HT-29 (cell line): ENCODE measurements at places on chromosomes 5 and 9. TPM values are rescaled to one million over a fixed set of nuclear protein-coding genes. Genes with fewer than 3 reads are reported as not detected.
A peak's percentile ranks its signal among the peaks of the same experiment; 100 is the strongest.

The HRCT1 gene
- 4.1 and 7.7 TPM in 2 replicates for total RNA-seq

- DNase-seq = no peak
Measured at GRCh38 chr5:151141535-151141934, 16.0 kb downstream of the ANXA6 start.

The COL23A1 gene
- total RNA-seq = not detected in 2 replicates

DNA sequence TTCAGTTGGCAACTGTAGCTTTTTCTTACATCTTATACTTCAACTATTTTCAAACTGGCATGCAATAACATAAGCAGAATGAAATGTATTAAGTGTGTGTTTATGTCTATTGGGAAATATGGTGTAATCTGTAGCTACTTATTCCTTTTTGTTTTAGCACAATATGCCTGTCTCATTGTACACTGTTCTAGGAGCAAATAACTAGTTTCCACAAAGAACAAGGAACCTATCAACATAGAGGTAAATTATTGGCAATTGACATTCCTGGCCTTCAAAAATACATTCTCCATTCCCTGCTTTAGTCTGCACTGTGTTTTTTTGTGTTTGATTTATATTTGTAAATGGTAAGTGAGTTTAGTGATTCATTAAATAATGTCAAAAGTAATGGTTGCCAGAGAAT lies 75.7 kb downstream of the FBXL7 start:
- DNase-seq = no peak

GRCh38 chr9:114375386-114376175 lies 12.2 kb downstream of the AKNA start:
- DNase-seq = no peak

- peak; percentile 68 for DNase-seq
Measured at GRCh38 chr9:114869845-114870244, 60.5 kb downstream of the TNFSF8 start.

DNA sequence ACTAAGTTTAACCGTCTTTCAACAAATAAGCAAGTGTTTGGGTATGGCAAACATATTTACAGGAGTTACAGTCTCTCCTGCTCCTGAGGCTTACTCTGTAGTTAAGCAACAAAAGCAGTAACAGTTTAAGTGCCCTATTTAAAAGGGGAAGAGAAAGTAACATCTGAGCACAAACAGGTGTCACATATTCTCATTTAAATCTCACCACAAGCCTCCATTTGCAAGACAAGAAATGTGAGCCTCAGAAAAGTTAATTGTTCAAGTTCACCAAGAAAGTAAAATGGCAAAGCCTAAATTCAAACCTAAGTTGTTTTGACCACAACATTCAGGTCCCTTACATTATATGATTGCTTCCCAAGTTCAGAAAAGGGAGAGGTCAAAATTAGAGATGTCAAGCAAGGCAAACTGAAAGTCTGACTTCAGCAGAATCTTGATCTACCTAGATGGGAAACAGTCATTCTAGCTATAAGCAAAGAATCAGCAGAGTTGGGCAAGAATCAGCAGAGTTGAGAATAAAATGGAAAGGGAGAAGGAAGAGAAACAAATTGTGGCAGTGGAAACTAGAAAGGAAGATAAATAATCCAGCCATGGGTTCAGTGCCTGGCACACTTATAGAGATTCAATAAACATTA lies 93.4 kb downstream of the STRBP start:
- DNase-seq = no peak

DNA sequence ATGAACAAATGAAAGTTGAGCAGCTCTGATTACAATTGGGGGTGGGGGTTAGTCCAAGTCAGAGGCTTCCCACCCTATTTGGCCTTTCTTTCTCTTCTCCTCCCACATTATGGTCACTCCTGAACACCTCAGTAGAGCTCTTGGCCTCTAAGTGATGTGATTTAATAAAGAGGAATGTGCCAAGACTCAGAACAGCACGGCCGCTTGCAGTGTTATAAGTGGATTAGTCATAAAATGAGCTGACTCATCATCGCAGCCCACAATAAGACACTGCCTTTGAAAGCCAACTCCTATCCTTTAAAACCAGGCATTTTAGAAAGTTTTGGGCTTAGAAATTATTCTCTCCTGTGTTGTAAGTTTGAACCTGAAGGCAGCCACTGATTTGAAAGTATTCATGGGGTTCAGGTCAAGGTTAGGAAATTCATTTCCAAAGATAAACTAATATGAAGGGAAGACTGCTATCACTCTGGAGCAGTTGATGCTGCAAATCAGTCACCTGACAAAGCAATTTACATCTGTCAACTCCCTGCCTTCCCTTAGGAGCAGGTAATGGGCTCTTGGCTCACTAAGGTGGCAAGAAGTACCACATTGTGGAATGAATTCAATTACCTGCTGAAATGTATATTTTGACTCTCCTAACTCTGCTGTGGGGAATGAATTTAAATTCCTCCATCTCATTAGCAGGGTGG lies 283.6 kb upstream of the NMUR2 start:
- peak; percentile 15 for DNase-seq

- no peak for DNase-seq
Measured at GRCh38 chr5:12777342-12777741, 873.1 kb upstream of the CTNND2 start.

DNA sequence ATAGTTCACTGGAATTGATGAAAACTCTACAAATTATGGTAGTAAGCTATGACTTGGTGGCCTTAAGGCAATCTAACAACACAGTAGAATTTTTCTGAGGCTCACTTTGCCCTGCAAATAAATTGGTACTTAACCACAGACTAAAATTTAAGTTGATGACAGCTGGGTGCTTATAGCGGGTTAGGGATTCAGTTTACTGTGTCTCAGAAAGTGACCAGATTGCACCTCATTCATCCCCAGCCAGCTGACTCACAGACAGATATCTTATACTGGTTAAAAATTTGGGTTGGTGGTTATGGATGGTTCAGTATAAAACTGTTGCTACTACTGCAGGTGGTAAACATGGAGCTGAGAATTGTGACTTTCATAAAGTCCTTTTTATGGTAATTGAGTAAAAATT lies 2.8 kb downstream of the CKS2 start:
- DNase-seq = peak; percentile 22

DNA sequence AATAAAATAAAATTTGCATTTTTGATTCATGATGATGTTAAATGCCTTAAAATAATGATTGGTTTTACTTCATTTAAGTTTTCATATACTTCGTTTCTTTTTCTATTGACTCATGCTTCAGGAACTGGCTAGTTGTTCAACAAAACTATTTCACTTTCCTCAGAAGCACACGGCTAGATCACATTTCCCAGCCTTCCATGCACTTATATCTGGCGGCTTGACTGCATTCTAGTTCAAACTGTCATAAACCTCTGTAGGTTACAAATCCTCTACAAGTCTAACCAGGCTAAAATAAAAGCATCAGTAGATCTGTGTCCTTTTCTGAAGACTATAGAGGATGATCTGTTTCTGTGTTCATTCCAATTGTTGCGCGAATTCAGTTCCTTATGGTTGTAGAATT lies 46.3 kb upstream of the CNTLN start:
- no peak for DNase-seq

- no peak for DNase-seq
Measured at GRCh38 chr5:64506567-64507263, 900 bp downstream of the RGS7BP start.

DNA sequence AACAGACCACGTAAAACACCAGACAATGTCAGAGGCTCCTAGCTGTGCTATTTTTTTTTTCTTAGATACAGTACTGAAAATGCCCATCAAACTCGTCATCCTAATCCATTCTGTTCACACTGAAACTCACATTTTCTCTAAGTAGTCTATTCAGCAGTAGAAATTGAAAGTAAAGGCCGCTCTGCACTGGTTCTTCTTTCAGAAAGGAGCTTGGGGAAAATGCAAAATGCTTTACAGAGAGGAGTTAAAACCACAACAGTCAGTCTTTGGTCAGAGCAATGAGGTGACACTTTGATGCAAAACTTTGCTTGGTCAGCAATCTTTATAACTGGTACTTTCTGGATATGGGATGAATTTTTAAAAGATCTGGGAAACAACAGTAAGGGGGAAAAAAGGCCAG lies 43.8 kb upstream of the SUSD1 start:
- no peak for DNase-seq

DNA sequence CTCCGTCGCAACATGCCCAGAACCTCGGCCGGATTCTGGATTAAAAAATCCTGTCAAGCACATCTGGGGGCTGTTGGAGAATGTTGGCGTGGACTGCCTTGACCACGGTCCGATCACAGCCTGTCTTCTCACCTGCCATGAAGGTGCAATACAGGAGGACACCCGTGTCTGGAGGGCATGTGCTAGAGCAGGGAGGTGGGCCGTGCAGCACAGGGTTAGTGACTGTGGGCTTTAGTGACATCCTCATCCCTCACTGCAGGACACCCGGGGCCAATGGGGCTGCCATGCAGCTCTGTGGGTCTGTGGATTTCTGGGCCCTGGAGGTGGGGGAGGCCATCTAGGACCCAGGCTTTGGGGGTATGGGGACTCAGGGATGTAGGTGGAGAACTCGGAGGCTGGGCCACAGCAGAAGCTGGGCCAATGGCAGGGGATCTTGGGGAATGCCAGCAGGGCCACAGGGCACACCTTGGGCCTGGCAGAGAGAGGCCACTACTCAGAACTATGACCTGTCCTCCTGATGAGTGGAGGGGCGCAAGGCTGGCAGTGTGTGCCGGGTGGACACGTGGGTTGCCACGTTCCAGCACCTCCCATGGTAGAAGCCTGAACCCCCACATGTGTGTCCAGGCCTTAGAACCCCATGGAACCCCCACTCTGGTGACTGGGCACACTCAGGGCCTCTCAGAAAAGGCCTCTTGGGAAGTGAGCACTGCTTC lies 23.3 kb downstream of the ZDHHC11B start:
- DNase-seq = no peak

GRCh38 chr9:69895185-69895584 lies 74.6 kb downstream of the CFAP95 start:
- DNase-seq = no peak

The DIRAS2 gene
- not detected in 2 replicates for total RNA-seq

- DNase-seq = no peak
Measured at GRCh38 chr9:76619640-76620039, 144.6 kb upstream of the PCA3 start.

DNA sequence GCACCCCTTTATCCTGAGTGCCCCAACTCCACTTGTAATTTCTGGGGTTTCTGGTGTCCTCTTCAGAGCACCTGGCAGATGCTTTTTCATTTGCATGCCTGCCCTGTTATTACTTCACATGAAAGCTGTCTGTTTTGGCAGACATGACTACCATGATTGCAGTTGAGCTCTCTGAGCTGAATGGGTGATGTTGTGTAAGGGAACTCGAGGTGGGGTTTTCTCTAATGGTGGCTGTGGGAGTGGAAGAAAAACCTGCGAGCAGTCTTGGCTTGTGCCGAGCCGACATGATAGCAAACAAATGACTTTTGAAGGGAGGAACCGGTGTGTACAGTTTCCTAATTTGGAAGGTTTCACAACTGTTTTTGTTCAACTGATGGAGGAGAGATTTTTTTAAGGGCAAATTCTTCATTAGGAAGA lies 196.2 kb downstream of the AOPEP start:
- no peak for DNase-seq

- no peak for DNase-seq
Measured at GRCh38 chr5:95743232-95743631, 12.1 kb downstream of the RHOBTB3 start.

DNA sequence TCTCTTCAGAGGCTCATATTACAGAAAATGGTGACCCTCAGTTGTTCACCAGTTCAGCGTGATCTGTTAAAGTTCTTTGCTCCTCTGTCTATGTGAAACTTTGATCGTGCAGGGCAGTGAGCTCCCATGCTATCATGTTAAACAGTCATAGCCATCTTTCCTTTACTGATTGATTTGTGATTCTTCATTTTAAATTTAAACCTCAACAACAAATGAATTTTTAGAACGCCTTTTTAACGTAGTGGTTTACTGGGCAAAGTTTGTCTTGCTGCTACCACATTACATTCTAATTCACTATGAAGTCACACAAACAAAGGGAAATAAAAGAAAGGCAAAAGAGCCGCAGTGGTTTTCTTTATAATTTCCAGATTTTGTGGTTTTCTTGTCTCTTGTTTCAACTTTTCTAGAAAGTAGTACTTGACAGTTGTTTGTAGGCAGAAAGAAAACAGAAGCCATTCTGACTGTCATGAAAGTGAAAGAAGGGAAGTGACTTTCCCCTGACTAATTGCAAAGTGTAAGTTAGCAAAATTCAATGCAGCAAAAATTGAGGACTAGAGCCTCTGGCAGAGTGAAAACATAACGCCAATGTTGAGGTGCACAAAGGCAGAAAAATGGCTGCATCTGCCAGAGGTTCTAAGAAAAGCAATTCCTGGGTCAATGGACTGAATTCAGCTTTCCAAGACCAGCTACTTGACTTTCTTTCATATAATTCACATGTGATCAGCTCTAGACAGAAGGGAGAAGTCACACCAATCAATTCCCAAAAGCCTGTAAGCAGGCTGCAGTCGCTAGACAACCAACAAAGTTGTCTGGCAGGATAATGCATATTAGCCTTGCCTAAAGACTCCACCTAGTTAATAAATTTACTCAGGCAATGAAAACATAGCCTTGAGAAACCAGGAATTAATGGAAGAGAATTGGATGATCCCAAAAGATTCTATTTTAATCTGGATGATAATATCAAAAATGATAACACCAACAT lies 7.1 kb upstream of the IFNA6 start:
- DNase-seq = no peak

- no peak for DNase-seq
Measured at GRCh38 chr5:125891061-125891725, 532.0 kb upstream of the GRAMD2B start.

- no peak for DNase-seq
Measured at GRCh38 chr5:126988021-126988569, 42.3 kb downstream of the MARCHF3 start.

- DNase-seq = no peak
Measured at GRCh38 chr5:175724314-175725275, 66.7 kb downstream of the HRH2 start.

DNA sequence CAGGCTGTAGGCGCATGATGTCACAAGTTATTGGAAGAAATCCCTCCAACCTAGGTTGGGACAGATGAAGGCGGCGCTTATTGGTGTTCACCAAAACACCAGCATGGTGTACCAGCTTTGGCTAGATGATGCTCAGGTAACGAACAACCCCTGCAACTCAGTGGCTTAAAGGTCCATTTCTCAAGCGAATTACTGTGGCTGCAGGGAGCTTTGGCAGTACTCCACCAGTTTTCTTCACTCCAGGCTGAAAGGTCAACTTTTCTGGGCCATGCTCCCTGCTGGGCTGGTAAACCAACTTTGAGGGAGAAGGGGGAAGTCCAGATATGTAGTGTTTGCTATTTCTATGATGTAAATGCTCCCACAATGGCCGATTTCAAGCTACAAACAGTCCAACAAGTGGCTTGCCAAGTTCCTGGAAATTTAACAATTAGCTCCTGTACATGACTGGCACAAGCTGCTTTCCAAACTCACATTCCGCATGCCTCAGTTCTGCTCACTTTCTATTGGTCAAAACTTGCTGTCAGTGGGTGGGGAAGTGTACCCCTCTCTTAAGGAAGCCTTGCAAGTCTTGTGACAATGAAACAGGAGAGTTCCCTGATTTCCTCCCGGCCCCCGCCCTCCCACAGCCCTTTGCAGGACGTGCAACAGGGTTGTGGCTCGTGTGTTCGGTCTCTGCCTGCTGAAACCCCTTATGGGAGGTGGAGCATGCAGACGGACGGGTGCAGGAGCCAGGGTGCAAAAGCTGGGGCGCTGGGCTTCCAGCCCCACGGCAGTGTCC lies 588 bp upstream of the ZBED3 start:
- DNase-seq = no peak
